ENCODE measurements at places on chromosomes 7 and 10. TPM values are rescaled to one million over a fixed set of nuclear protein-coding genes. Genes with fewer than 3 reads are reported as not detected.

The GRIFIN gene
- not detected for total RNA-seq

The ASL gene
- total RNA-seq: 47.2 TPM

The SORBS1 gene
- 3.7 TPM for total RNA-seq

The FZD8 gene
- 17.9 TPM for total RNA-seq

The TACR2 gene
- total RNA-seq: 0.11 TPM

The CYP26C1 gene
- total RNA-seq: 1.4 TPM

The CYP2C8 gene
- total RNA-seq: not detected

All from dermis lymphatic vessel endothelial cell (primary cell).